Vein endothelial cell (primary cell): ENCODE measurements at places on chromosomes 12 and 14. TPM values are rescaled to one million over a fixed set of nuclear protein-coding genes. Genes with fewer than 3 reads are reported as not detected.

KERA gene
- not detected in 2 replicates for total RNA-seq

RNASE1 gene
- 34.0 and 52.4 TPM in 2 replicates for total RNA-seq

CMA1 gene
- total RNA-seq, result not detected in 2 replicates

ABCC9 gene
- total RNA-seq, result under 0.01 and 0.10 TPM in 2 replicates

SLC7A8 gene
- 0.19 and 0.33 TPM in 2 replicates for total RNA-seq

TAS2R13 gene
- total RNA-seq, result 1.6 and 2.4 TPM in 2 replicates
